ENCODE measurements at places on chromosomes 11 and 22.
A peak's percentile ranks its signal among the peaks of the same experiment; 100 is the strongest.

GRCh38 chr22:29994027-29994715, 86.1 kb upstream of the HORMAD2 start:
- peak; percentile 93 for DNase-seq

GRCh38 chr22:26842103-26842502, 184.7 kb downstream of the MIAT start:
- no peak for DNase-seq

GRCh38 chr22:28207281-28208030, 288.4 kb upstream of the PITPNB start:
- DNase-seq, result peak; percentile 56

DNA sequence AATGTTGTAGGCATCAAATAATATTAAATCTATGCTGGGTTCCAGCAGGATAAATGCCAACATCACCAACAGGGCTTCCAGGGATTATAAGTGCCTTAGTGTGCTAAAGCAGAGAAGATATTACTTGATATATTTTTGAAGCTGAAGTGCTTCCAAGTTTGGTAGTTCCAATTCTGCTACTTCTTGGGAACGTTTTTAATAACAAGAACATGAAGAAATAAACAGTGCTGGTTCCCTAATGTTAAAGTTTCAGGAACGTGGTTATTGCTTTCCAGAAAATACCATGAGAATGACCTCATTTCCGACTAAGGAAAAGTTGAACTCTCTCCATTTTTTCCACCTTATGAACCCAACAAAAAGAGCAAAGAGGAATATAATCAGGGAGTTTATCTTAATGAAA, 4.6 kb upstream of the RNF185 start:
- DNase-seq, result peak; percentile 60
